ENCODE measurements at places on chromosomes 13 and 19. TPM values are rescaled to one million over a fixed set of nuclear protein-coding genes. Genes with fewer than 3 reads are reported as not detected.

The TNPO2 gene
- total RNA-seq = 40.2 TPM

The ANGPTL8 gene
- total RNA-seq = not detected

The MCEMP1 gene
- not detected for total RNA-seq

The ZNF615 gene
- 2.0 TPM for total RNA-seq

The HIPK4 gene
- 0.02 TPM for total RNA-seq

The PABPC3 gene
- total RNA-seq = 0.02 TPM

The SLC1A6 gene
- not detected for total RNA-seq

The APLP1 gene
- total RNA-seq = 51.5 TPM

The USHBP1 gene
- not detected for total RNA-seq

The NALCN gene
- total RNA-seq = 1.4 TPM

The ZNF441 gene
- total RNA-seq = 3.9 TPM

The OR4F17 gene
- not detected for total RNA-seq

The IQCN gene
- total RNA-seq = not detected

The TDRD12 gene
- total RNA-seq = 0.05 TPM

The JAK3 gene
- total RNA-seq = 0.39 TPM

The WDR88 gene
- not detected for total RNA-seq
